ENCODE measurements at places on chromosomes 6 and 20.

- DNase-seq: peak; percentile 31
Measured at GRCh38 chr20:38196592-38196991, 31.5 kb upstream of the TGM2 start.

DNA sequence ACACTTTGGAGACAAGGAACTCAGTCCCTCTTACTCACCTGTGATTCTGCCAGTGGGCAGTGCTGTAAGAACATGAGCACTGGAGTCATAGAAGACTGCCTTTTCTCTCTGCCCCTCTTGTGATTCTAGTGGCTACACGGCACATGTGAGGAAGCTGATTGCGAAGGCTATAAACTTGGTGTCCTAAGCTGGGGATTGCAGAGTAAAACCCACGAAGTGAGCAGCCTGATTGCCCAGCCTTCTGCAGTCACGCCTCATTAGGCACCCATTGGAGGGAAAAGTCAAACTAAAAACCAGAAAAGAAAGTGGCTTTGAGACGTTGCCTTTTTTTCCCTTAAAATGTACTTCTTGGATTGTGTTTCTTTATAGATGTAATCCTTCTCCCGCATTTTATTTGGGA lies 748.4 kb upstream of the CHD6 start:
- DNase-seq: no peak

DNA sequence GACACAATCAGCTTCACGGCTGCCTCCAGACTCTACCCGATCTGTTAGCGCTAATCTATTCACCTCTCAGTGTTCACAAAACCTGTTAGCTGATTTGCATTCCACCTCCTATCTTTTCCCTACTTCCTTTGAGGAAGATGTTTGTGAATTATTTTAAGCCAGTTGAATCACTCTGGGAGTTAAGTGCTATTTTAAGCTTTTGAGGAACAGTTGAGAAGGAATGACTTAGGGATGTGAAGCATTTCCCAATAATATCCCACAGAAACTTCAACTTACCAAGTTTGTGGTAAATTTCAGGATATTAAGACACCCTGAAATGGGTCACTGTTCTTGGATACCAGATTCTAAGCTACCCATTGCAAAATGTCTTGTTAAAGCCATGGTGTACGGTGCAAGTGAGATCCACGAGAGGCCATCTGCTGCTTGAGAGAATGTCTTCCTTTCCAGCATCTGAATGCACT lies 145.2 kb upstream of the CITED2 start:
- DNase-seq: no peak

- no peak for DNase-seq
Measured at GRCh38 chr6:12032783-12033573, 20.9 kb downstream of the HIVEP1 start.

GRCh38 chr20:33909331-33909921 lies 84.3 kb upstream of the RALY start:
- no peak for DNase-seq

DNA sequence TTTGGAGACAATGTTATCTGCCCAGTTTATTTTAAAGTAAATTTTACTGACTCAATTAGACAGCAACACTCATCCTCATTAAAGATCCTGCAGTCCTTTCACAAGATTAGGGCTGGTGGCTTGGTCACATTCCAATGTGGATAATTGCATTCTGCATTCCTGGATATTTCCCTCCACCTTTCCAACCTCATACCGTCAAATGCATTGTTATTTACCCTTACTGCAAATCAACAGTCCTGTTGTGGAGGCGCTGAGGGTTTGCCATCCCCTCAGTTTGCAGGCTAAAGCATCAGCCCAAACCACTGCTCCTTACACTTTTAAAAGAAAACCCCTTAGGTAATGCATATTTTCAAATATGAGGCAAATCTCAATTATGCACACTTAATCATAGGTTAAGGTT lies 5.4 kb downstream of the CITED2 start:
- no peak for DNase-seq

- no peak for DNase-seq
Measured at GRCh38 chr20:44706301-44707017, 8.7 kb upstream of the CCN5 start.

GRCh38 chr6:84768442-84769174 lies 4.2 kb upstream of the TBX18 start:
- DNase-seq: no peak

All from RPMI8226 (cell line).